ENCODE measurements at places on chromosomes 11 and 22.

GRCh38 chr11:62108971-62109404, 14.8 kb upstream of the INCENP start:
- peak; percentile 53 for DNase-seq

DNA sequence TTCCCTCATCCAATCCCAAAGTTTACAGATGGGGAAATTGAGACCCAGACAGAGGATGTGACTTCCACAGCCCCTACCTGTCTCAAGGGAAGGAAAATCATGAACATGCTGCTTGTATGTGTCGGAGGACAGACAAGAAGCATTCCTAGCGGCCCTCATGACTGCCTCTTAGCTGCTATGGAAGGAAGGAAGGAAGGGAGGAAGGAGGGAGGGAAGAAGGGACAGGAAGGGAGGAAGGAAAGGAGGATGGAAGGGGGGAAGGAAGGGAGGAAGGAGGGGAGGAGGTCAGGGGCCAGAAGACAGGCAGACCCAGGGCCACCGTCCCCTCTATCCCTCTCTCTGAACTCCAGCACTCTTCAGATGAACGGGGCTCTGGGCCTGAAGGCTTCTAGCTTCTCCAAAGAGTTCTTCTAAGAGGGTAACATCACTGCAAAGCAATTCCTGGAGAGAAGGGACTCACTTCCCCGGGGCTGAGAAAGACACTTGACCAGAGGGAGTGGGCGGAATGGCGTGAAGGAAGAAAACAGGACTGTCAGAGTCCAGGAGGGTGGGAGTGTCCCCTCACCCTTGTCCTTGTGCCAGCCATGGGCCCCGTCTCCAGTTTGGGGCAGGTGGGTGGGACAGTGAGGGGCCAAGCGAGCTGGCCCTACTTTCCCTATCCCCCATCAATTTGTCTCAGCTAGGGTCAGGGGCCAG, 149.4 kb downstream of the FEZ1 start:
- no peak for DNase-seq

DNA sequence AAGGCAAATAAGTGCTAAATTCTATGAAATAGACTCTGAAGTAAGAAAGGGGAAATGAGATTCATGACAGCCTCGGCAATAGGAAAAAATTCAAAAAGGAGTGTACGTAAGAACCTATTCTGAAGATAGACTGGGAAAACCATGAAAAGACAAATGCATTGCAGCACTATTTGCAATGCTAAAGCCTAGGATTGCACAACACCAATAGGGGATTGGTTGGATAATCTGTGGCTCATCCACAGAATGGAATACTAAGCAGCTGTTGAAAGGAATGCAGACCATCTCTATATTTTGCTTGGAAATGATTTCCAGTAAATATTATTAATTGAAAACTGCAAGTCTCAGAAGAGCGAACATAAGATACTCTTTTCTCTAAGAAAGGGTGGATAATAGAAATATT, 91.7 kb upstream of the CLMP start:
- peak; percentile 71 for DNase-seq

DNA sequence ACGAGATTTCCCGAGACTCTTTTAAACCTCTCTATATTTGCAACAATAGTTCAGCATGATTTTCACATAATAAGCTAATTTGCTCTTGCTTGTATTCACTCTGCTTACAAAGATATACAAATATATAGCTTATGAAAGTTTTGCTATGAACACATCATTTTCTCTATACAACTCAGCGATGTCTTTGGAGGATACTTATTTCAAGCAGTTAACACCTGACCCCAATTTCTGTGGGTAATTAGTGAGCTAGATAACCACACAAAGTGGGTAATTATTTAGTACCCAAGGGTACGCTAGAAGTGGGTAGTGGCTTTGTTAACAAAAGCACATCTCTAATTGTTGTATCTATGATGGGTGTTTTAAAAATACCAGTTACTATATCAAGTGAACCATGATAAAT, 12.3 kb downstream of the BLID start:
- no peak for DNase-seq

DNA sequence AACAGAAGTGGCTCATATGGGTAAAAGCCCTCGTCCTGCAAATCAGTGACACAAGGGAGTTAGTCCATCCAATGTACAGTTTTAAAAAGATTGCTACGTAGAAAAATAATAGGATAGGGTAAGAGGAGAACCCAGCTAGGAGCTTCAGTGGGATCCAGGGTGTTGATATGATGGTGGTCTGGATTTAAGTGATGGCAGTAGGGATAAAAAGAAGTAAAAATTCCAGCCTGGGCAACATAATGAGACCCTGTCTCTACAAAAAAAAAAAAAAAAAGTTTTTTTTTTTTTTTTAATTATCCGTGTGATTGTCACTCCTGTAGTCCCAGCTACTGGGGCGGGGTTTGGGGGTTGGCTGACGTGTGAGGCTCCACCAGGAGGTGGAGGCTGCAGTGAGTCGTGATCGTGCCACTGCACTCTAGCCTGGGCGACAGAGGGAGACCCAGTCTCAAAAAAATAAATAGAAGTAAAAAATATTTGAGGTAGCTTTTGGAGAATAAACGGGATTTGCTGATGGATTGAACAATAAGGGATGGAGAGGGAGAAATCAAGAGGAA, 7.0 kb upstream of the L3MBTL2 start:
- DNase-seq = no peak

DNA sequence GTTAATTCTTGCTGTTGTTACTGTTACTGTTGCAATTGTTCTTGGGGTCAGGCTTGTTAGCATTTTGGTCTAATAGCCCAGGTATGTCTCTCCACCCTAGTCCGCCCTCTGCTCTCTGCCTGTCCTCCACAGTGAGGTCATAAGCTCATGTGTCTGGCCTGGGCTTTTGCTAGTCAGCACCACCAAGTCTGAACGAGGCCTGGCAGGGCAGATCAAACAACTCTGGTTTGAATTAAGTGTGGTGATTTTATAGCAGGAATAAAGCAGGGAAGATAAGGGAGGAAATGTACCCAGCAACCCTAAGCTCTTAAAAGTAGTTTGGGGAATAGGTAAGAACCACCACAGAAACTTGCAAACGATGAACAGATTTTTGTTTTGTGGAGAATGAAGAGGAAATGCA, 98.7 kb downstream of the ABTB2 start:
- DNase-seq = peak; percentile 8

GRCh38 chr11:126740846-126741245, 259.7 kb downstream of the KIRREL3 start:
- no peak for DNase-seq

- no peak for DNase-seq
Measured at GRCh38 chr11:74676596-74676995, 54.6 kb downstream of the CHRDL2 start.

- no peak for DNase-seq
Measured at GRCh38 chr11:75873417-75874221, 58.6 kb downstream of the UVRAG start.

- DNase-seq = peak; percentile 21
Measured at GRCh38 chr11:47469361-47470179, 20.6 kb upstream of the RAPSN start.

GRCh38 chr11:27700351-27701301, at the start of gene BDNF:
BDNF (minus strand) TSS chr11:27700455; CDS start chr11:27658564, 41,891 bp downstream.
- peak; percentile 68 for DNase-seq

- DNase-seq = no peak
Measured at GRCh38 chr11:113693030-113693429, 13.1 kb downstream of the TMPRSS5 start.

DNA sequence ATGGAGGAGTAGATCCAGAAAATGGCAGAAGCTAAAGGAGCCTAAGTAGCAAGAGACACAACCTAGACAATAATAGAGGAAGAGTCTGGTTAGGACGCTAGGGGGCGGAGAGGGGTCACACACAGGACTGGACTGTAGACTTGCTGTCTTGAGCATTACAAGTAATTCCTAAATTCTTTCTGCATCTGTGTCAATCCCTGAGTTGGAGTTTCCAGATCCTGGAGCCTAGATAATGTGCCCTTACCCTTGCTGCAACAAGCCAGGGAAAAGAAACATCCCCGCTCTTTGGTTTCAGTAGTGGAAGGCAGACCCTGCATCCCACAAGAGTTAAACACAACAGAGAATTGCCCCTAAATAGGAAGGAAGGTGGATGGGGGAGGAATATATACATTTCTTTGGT, 14.9 kb upstream of the CCDC73 start:
- peak; percentile 70 for DNase-seq

- no peak for DNase-seq
Measured at GRCh38 chr11:94150056-94150455, 21.4 kb downstream of the PANX1 start.

DNA sequence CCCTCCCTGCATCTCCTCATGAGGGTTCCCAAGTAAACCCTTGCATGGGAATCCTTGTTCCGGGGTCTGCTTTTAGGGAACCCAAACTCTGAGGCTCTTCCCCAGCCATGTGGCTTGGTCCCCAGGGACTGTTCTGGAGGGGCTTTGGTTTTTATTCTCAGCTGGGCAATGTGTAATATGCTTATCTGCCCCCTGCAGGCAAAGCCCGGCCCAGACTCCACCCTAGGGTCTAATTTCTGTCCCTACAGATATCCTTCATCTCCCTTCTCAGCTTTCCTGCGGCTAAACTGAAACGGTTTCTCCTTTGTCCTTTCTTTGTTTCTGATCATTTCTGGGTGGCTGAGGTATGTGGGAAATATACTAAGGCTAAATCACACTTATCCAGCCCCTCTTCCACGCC, 37.1 kb downstream of the TST start:
- DNase-seq = no peak

DNA sequence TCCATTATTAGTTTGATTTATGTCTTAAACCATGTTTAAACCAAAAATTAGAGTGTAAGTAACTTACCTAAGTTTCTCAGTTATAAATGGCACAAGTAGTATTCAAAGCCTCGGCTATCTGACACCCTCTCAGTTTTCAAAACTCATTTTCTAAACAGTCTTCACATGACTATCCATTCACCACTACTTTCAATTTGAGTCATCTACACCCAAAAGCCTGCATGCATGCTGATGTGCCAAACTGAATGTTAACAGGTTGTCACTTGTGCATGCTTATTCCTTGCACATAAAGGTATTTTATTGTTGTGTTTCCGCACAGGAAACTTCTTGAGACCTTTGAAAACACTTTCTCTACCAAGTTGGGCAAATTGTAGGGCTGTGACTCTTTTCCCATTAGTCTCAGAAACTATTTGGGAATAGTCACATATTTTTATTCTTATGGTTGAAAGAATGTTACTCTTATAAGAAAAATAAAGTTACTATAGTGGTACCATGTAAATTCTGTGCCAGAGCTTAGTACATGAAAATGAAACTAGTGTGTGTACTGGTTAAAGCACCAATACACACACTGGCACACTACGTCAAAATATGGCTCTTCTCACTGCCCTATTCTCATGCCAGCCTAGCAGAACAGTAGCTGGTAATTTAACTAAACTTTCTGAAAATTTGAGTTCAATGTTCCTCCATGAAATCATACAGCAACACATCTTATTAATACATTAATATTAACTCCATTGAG, 2.2 kb upstream of the OR51E2 start:
- DNase-seq = no peak

DNA sequence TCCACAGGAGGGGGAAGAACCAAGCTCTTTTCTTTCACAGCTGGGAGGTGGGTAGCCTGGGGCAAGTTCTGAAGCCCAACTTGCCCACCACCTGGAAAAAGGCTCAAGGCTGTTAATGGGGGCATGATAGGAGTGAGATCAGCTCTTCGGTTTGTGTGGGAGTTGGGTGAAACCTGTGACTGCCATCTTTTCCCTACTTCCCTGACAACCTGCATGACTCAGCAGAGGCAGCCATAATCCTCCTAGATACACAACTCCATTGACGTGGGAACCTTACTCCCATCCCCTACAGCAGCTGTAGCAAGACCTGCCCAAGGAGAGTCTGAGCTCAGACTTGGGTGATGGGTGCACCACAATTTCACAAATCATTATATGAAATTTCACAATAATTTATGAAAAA, 13.3 kb upstream of the OOSP4B start:
- DNase-seq = no peak

DNA sequence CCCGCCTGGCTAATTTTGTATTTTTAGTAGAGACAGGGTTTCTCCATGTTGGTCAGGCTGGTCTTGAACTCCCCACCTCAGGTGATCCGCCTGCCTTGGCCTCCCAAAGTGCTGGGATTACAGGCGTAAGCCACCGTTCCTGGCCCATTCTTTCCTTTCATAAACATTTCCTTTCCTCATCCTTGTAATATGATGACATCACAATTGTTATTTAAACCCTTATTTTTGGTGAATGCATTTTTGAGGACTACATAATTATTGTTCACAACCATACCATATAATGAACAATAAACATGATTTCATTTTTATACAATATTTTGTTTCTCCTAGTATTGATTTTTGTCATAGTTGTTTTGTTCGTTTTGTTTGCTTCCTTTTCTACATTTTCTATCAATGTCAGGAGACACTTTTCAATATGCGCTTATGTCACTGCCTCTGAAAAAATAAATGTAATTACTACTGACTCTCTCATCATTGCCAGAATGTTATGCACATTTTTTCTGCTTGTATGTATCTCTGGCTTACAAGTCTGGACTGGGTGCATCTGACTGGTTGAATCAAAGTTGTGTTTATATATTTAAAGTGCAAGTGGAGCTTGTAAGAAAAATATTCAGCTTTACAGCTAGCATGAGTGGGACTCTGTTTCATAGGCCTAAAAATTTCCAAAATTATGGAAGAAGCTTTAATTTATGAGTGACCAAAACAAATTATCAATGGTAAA, 2286.3 kb upstream of the RAG2 start:
- no peak for DNase-seq

DNA sequence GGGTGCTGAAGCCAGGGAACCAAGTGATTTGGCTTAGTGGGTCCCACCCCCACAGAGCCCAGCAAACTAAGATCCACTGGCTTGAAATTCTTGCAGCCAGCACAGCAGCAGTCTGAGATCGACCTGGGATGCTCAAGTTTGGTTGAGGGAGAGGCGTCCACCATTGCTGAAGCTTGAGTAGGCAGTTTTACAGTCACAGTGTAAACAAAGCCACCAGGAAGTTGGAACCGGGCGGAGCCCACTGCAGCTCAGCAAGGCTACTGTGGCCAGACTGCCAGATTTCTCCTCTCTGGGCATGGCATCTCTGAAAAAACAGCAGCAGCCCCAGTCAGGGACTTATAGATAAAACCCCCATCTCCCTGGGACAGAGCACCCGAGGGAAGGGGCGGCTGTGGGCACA, 424.1 kb upstream of the TENM4 start:
- no peak for DNase-seq

DNA sequence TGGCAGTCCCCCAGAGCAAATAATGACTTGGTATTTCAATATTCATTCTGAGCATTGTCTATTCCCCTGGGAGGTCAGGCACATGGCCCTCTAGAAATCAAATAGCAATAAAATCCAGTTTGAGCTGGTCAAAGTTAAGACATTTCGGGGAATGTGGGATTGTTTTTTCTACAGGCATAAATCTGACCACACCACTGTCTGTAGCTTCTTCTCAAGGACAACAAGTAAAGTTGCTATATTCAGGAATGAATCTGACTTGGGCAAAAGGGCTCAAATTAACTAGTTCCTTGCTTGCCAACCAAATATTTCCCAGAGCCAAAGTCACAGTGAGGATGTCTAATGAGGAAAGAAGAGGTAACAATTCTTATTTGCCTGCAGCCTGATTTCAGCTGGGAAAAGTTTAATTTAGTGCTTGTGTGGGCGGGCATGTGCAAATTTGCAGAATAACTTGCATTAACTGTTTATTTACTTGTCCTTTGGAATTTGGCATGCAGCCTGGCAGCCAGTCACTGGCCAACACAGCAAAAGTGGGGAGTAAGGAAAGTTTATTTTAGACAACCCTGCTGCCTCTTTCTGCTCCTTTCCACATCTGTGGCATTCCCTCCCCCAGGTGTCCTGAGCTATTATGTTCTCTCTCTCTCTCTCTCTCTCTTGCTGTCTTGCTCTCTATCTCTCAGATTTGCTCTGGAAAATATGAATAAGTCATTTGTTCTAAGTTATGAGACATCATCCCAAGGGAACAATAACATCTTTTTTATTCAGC, 51.2 kb upstream of the ARHGAP20 start:
- peak; percentile 57 for DNase-seq

All from AG10803 (cell line).